ENCODE measurements at places on chromosomes 5 and 9. TPM values are rescaled to one million over a fixed set of nuclear protein-coding genes. Genes with fewer than 3 reads are reported as not detected.

The PCDHGA4 gene
- total RNA-seq: 7.3 TPM

The C8G gene
- 3.6 TPM for total RNA-seq

The MAMDC4 gene
- total RNA-seq: 13.4 TPM

The MCTP1 gene
- total RNA-seq: 7.8 TPM

The EQTN gene
- not detected for total RNA-seq

The OMD gene
- 6.4 TPM for total RNA-seq

The QRFP gene
- not detected for total RNA-seq

The SLC6A3 gene
- total RNA-seq: not detected

The S1PR3 gene
- total RNA-seq: 26.8 TPM

The SNCAIP gene
- total RNA-seq: 1.4 TPM

DNA sequence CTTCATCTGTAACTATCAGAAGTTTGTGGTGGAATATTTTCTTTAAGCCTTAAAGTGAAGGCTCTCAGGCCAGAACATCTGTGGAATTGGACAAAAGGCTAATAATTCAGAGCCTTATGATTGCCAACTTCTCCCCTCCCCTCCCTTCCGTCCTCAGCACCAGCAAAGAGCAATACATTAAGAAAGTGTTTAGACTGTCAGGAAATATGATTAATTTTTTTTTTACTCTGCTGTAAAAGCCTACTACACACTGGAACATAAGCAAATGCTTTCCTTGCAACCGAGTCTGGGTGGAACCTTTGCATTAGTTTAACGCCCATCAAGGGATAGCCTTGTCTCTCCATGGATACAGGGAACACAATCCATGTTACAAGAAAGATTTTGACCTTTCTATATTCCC lies 110.3 kb upstream of the TARS1 start:
- DNase-seq: no peak

DNA sequence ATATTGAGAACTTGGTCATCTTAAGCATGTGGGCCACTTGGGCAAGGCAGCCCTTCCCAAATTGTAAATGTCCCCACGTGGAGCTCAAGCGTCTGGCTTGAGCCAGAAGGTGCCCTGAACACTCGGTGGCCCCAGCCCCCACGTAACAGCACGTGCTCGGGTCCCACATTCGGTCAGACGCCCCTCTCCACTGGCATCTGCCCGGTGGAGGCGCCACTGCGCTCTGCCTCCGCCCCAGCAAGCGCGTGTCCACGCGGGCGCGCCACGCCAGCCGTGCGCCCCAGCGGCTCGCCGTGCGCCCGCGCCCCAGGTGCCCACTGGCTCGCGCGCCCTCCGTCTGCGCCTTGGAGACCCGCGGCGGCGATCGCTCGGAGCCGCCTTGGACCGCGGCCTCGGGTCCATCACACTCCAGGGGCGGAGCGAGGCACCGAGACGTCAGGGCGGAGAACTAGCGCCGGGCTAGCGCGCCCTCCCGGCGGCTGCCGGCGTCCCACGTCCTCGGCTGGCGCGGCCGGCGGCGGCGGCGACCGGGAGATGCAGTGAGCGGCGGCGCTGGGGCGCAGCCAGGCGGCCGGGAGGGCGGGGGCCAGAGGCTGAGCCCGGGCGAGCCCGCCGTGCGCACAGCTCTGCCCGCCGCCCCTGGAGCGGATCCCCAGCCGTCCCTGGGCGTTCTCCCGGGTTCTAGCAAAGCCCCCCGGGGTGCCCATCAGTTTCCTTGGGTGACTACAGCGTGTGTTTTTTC lies at the start of gene PALM2AKAP2:
Gene PALM2AKAP2, plus strand, starts transcription at position 488 of the 742 bp plus-strand sequence. CDS start 291 bp downstream, outside the sequence.
- DNase-seq: peak; percentile 78

DNA sequence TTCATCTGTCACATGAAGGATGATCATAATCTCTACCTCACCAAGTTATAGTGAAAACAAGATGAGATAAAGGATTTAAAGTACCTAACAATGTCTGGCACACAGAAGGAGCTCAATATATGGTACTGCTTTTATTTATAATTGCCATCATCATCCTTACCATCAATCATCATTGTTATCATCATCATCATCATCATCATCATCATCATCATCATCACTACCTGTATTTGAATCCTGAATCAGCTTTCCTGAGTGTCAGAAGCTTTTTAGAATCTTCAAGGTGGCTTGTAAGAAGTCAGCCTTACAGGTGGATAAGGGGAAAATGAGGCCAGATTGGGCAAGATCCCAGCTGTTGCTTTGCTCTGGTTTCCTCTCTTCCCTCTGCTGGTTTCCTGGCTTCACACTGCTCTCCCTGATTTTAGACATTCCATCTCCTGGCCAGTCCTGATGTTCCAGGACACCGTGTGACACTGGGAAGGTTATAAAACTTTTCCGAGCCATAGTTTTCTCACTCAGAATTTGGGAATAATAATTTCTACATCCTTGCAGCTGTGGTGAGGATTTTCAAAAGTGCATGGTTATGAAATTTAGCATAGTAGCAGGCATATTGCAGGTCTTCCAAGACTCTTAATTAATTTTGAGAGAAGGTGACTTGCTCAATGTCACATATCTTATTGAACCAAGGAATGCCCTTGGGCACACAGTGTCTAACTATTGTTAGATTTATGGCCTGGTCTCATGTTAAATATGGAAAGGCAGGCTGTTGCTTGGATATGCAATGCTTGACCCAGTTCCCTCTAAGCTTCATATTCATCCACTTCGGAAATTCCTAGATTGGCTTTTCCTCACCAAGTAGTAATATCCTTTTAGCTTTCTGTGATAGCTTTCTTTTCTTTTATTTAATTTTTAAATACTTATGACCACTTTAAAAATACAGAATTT lies 160.7 kb downstream of the TMEM38B start:
- DNase-seq: no peak

- no peak for DNase-seq
Measured at GRCh38 chr9:109232449-109233237, 65.6 kb upstream of the FRRS1L start.

DNA sequence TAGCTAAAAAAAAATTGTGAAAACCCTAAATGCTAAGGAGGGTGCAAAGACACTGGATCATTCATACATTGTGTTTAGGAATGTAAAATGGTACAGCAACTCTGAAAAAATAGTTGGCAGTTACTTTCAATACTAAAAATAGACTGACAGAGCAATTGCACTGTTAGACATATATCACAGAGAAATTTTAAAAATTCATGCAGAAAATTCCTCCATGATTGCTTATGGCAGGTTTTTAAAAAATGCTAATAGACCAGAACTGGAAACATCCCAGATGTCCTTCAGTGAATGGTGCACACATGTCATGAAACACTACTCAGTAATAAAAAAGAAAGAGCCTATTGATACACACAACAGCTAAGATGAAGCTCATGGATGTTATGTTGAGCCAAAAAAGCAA lies 349.8 kb upstream of the DAB2 start:
- no peak for DNase-seq

DNA sequence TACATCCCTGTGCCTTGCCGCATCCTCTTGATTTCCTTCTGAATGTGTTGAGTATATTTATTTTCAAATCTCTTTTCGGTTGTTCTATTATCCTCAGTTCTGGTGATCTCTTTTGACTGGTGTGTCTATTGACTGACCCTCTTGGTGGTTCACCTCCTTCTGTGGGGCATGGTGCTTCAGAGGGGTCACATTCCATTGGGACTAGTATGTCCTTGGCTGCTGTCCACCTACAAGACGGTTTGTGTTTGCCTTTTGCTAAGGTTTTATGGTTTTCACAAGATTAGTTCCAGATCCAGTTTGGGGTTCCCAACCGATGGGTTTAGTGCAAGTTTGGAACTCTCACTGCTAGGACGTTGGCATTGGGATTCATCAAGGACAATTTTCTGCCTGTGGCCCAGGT lies 66.6 kb downstream of the PHF2 start:
- no peak for DNase-seq

DNA sequence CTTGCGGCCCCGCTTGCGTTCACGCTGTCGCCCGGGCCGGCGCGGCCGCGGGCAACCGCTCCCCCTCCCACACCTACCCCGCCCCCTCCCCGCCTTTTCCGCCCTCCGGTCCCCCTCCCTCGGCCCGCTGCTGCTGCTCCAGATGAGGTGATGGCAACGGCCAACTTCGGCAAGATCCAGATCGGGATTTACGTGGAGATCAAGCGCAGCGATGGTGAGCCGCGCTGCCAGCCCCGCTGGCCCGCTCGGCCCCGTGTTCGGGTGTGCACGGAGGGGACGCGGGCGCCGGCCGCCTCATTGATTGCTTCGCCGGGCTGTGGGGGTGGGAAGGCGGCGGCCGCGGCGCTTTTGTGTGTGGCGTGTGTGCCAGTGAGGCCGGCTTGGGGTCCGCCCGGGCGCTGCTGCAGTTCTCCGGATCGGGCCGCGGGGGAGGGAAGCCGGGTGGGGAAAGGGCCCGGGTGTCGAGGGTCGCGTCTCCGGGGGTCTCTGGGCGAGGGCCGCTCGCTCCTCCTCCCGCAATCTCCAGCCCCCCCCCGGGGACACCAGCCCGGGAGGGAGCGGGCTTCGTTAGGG lies 403 bp downstream of the KIF2A start:
- no peak for DNase-seq

DNA sequence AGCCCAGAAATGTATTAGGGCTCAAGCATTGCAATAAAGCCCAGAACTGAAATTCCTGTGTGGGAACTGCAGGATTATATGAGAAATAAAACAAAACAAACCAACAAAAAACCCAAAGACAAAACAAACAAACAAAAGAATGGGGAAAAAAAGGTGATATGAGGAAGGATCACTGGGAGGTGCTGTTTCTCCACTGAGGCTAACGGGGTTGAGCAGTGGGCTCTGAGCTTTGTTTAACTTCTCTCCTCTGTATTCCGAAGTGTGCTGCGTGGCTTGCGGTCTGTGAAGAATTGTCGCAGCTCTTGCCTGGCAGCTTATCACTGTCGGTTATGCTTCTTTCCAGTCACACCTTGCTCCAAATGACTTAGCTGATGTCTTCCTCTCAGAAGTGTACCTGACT lies 106.3 kb downstream of the TENT4A start:
- no peak for DNase-seq

DNA sequence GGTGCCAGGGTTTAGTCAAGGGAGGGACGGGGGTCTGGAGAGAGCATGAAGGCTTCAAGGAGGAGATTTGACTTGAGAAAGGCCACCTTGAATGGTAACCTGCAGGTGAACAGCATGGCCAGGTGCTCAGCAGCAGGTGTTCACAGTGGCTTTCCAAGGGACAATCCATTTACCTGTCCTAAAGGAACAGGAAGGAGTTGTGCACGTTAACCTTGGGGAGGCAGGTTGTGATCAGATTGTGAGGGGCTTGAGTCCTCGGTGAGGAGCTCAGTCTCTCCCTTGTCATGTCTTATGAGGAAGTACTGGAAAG lies 120.1 kb upstream of the ERCC6L2 start:
- DNase-seq: no peak

- no peak for DNase-seq
Measured at GRCh38 chr9:3708751-3709150, 182.9 kb upstream of the RFX3 start.

- peak; percentile 76 for DNase-seq
Measured at GRCh38 chr9:130701059-130702022, 7.8 kb downstream of the EXOSC2 start.

- no peak for DNase-seq
Measured at GRCh38 chr9:138010861-138011260, 133.3 kb downstream of the CACNA1B start.

DNA sequence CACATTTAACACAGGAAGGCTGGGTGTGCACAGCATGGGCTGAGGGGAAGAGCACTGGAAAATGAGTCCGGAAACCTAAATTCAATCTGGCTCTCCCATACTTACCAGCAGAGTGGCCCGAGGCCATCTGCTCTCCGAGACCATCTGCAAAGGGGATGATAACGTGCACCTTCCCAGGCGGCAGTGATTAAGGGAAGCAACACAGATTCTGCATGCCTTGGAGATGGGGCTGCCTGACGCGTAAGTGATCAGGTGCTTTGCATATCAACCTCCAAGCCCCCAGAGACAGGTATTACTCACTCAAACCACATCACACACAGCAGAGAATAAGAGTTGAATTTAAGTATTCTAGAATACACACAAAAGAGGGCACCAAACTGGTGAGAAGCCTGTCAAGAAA lies 9.1 kb downstream of the EPB41L4B start:
- no peak for DNase-seq

DNA sequence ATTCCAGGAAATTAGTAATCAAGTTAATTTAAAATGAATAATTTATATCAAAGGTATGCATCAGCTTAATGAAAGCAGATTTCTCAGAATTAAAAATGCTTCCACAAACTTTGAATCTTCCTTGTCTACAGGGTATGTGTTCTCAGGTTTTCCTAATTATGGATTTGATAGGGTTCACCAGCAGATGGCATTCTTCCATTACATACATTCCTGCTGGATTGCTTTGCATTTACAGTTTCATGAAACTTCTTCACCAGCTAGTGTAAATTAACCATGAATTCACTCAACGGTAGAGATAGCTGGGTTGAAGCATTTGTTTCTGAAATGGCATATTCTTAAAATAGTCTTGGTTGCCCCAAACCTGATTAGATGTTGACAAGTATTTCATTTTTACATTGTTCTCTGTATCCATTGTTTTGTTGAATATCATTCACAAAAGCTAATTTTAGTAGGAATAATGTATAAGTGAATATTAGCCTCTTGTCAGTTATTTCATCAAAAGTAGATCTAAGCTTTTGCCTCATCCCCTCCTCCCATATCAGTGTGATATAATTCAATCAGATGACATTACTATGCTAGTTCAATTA lies 68.7 kb upstream of the WDR41 start:
- DNase-seq: no peak

- DNase-seq: no peak
Measured at GRCh38 chr5:84301535-84301934, 83.1 kb downstream of the EDIL3 start.

- DNase-seq: no peak
Measured at GRCh38 chr9:122656378-122656777, 1.0 kb downstream of the OR1B1 start.

DNA sequence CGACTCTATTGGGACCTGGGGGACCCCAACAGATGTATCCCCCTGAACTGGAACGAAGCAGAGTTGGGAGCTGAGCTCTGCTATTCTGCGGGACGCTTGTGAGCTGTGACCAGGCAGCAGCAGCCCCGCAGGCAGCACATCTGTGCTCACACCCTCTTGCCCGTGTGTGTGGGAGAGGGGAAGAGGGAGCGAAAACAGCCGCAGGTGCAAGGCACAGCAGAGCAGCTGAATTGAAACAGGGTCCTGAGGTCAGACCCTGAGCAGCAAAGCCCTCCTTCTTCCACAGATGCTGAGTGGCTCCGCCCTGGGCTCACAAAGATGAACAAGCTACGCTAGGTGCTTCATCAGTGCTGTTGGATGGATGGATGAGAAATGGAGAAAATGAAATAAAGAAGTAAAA lies 198.7 kb downstream of the HSPA4 start:
- no peak for DNase-seq

DNA sequence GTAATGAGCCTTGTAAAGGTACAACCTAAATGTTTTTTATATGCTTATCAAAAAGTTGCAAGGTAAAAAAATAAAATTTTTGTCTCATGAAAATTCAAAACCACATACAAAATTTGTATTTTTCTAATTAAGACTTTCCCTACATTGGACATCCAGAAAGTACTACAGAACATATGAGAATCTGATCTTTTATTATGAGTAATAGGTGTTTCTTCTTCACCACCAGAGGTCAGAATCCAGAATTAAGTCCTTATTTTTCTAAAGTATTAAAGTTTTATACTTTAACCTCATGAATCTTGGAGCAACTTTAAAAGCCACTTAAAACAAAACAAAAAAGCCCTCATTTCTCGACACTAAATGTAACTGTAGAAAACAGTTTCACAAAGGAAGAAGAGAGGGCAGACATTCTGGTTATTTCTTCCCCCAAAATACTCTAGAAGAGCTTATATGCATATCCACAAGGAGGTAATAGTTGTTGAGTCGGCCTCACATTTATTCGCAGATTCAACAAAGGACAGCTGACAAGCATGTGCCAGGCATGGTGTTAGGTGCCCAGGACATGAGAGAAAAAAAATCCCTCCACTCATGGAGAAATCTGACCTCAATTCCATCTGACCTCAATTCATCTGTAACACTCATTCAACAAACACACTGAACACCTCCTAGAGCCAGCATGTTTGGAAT lies 69.3 kb downstream of the MLLT3 start:
- DNase-seq: no peak
